ENCODE measurements at places on chromosomes 4 and X.

DNA sequence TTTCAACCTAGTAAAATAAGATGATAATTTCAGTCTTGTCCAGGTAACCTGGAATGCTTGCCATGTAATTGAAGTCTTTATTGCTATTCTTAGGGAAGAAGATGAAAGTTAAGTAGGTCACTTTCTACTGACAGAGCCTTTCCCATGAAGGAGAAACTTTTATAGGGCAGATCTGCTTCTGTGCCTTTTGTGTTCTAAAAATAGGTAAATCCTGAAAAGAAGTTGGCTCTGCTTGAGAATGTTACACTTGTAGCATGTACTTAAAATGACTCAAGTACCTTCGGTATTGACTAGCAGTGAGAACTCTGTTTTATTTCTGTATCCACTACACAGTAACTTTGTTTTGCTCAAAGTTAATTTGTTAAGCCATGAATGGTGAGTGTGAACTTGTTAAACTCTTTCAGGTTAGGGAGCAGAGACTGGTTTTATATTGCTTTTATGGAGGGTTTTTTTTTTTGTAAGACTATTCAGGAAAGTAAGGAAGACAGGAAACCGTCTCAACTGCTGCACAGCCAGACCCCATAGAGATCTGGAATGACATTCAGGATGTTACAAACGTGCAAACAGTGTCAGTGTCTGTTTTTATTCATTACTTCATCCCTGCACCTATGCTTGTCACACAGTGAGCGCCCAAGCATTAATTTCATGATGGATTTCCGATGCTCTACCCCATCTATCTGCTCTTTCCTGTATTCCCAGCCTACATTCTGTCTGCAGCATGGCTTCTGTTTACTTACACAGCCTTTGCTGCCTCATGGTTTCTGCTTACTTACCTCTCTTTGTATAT, 53.0 kb downstream of the SEPTIN11 start:
- DNase-seq, result peak; percentile 49

- no peak for DNase-seq
Measured at GRCh38 chr4:83209419-83209818, 75.2 kb downstream of the COQ2 start.

DNA sequence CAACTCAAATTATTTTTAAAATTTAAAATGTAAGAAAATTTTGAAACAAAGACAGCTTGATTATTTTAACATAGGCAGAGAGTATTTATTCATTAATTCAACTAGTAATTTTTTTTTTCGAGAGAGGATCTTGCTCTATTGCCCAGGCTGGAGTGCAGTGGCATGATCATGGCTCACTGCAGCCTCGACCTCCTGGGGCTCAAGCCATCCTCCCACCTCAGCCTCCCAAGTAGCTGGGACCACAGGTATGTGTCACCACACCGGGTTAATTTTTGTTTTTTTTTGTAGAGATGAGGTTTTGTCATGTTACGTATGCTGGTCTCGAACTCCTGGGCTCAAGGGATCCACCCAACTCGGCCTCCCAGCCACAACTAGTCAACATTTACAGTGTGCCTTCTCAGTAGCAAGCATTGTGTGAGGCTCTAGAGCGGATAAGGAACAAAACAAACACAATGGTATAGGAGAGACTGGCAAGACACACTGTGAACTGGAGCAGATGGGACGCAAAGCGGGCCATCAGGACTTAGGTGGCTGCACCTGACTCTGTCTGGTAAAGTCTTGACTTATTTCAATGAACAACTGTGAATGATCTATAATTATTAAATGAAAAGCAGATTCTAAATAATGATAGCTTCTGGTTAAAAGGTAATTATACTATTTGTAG, 21.6 kb downstream of the SETD7 start:
- no peak for DNase-seq

DNA sequence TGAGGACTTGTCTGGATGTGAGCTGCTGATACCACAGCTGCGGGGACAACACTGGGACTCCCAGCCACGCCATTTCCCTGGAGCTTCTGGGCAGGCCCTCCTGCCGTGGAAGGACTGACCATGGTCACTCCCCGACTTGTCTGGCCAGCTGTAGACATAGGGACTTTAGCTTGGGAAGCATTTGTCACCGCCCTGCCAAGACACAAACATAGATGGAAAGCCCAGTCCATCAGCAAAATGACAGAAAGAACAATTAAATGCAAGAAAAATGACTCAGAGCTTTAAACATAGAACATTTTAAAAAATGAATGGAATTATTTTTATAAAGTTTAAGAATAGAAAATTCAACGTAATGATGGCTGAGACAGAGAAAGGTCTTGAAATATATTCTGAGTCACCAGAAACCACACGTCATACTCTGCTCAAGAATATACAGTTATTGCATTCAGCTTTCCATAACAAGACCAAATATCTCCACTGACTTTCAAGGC, 107.6 kb upstream of the CBR4 start:
- no peak for DNase-seq

DNA sequence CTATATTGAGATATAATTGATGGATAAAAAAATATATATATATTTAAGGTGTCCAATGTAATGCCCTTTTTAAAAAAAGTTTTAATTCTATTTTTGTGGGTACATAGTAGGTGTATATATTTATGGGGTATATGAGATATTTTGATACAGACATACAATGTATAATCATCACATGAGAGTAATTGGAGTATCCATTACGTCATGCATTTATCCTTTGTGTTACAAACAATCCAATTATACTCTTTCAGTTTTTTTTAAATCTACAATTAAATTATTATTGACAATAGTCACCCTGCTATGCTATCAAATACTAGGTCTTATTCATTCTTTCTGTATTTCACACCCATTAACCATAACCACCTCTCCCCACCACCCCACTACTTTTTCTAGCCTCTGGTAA, 66.3 kb upstream of the DIPK2B start:
- DNase-seq, result no peak

DNA sequence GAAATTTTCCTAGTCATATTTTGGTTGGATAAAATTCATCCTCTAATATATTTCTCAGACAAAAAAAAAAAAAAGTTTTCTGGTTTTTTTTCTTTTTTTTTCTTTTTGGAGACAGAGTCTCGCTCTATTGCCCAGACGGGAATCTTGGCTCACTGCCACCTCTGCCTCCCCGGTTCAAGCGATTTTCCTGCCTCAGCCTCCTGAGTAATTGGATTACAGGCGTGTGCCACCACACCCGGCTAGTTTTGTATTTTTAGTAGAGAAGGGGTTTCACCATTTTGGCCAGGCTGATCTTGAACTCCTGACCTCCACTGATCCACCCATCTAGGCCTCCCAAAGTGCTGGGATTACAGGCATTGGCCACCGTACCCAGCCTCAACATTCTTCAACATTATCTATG, 432.7 kb upstream of the PABPC4L start:
- DNase-seq, result no peak

Measured in brain (organoid and tissue), 16 donors.